Activated naive CD4-positive, alpha-beta T cell treated with anti-CD3 and anti-CD28 coated beads for 36 hours (primary cell): ENCODE measurements at places on chromosomes 1 and 21.

- DNase-seq = peak; percentile 48
These were observed 222.0 kb downstream of the OMA1 start for GRCh38 chr1:58324558-58324957.

DNA sequence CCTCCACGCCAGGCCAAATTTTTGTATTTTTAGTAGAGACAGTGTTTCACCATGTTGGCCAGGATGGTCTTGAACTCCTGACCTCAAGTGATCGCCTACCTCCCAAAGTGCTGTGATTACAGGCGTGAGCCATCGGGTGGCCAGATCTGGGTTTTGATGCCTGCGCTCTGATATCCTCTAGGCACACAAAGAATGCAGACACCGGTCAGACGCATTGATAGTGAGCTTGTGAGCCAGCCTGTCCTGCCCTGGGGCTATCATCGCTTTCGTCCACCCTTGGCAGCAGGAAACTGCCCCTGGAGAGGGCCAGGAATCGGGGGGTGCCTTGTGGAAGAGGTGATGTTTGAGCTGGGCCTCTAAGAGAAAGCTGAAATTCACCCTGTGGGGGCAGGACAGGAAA, 4.0 kb downstream of the FBLIM1 start:
- no peak for DNase-seq

DNA sequence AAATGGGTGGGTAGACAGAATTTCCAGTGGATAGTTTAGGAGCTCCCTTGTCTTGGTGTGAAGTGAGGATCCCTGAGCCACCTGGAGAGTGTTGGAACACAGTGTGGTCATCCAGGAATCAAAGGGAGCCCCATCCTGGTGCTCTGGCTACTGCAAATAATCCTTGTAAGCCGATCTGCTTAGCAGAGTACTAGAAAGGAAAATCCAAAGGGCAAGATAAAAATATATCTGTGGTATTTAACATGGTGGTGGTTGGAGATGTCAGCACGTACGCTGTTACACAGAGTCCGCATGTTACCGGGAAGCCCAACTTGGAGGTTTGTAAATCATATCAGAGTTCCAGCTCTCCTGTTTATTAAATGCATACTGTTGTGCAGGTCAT, 39.0 kb downstream of the VANGL1 start:
- no peak for DNase-seq

GRCh38 chr1:25647863-25648262, 31.3 kb downstream of the MAN1C1 start:
- no peak for DNase-seq

GRCh38 chr1:44660176-44660575, 14.1 kb downstream of the TMEM53 start:
- DNase-seq = no peak
